ENCODE measurements at places on chromosomes 5 and 9.

DNA sequence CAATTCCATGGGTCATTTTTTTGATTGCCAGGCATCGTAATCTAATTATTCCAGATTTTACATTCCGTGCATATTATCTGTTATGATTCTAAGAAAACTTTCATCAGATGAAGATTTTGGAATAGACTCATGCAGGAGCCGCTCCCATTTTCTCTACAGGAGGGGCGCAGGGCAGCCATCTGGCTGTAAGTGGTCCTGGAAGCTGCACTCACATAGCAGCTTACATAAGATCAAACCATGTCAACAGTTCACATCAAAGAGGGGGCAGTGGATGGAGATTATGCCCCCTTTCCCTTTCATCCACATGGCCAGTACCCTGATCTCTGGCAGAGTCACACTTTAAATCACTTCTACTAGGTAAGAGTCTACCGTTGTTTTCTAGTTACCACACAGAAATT, 73.3 kb upstream of the PCA3 start:
- DNase-seq, result no peak

- DNase-seq, result no peak
Measured at GRCh38 chr9:79574781-79575180, 3.0 kb downstream of the TLE4 start.

DNA sequence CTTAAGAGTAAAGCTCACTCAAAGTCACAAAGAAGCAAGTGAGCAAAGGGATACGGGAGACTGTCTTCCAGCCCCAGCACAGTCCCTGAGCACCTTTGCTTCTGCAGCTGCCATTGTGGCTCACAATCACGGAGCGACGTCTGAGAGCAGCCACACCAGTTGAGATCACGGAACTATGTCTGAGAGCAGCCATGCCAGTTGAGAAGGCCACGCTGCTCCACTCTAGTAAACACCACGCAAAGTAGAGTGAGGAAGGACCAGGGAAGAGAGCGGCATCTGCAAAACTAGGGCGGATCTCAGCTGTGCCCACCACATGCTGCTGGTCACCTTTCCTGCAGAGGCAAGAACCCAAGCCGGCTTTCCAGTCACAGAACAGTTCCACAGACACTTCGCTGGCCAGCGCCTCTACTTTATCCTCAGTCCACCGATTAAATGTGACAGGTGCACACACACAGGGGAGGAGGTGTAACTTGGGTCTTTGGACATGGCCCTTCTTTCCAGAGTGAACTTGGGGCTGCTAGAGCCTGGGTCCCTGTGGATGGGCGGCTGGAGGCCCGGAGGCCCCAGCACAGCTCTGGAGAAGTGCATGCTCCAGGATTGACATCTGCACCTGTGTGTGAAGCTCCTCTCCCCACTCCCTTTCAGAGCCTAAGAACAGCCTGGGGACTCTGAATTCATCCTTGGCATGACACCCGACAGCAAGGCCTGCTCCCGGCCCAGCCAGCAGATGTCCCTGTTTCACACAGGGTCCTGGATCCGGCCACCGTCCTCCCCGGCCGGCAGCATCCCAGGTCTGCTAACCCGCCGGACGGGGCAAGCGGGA, 324.9 kb upstream of the IRX4 start:
- DNase-seq, result peak; percentile 38

- no peak for DNase-seq
Measured at GRCh38 chr5:133427121-133427777, 185.1 kb downstream of the FSTL4 start.

- peak; percentile 63 for DNase-seq
Measured at GRCh38 chr5:72268753-72269410, 51.2 kb downstream of the MRPS27 start.

DNA sequence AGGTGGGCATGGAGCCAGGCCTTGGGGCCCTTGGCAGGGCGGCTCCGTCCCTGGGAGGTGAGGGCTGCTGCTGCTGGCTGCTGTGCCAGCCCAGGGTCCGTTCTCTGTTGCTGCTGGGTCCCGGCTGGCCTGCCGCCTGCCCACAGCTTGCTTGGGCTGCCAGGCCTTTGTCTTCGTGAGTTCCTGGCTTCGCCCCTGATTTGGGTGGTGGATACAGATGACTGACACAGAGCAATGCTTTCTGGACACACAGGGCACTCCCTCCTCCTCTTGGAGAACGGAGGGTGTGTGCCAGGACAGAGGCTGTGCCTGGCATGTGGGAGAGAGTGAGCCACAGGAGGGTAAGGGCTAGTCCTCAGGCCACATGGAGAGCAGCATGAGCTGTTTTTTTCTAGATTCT, 166.1 kb downstream of the MACROH2A1 start:
- no peak for DNase-seq

DNA sequence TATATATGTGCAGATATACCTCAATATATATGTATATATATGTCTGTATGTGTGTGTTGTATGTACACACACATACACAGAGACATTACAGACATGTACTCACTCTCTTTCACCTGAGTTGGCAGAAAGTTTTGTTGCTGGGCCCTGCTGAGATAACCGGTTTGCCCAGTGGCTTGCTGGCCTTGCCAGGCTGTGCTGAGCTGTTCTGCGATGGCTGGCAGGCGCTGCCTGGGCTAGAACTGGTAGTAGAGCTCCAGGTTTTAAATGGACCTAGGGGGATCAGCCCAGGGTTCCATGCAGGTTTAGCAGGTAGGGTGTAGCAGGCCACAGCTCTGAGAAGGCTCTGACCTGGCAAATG, 394.3 kb downstream of the GADD45G start:
- DNase-seq, result no peak

DNA sequence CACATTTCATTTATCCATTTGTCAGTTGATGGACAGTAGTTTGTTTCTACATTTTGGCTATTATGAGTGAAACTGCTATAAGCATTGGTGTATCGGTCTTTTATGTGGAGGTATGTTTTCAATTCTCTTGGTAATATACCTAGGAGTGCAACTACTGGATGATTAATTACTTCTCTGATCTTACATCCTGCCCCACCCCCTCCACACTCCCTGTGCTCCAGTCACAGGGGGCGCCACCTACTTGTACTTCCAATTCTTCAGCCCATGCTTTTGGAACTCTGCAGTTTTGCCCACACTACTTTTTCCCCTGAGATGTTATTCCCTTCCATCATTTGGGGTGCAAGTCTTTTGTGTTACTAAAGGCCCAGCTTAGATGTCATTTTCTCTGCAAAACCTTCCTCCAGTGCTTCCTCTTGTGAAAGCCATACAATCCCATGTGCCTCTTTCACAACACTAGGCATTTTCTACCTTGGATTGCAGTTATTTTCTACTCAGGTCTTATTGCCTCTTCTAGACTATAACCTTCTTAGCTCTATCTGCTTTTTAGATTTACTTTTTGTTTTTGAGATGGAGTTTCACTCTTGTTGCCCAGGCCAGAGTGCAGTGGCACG, 42.1 kb downstream of the SEC61B start:
- DNase-seq, result no peak

GRCh38 chr5:67142816-67143215, 53.8 kb downstream of the CD180 start:
- DNase-seq, result no peak

DNA sequence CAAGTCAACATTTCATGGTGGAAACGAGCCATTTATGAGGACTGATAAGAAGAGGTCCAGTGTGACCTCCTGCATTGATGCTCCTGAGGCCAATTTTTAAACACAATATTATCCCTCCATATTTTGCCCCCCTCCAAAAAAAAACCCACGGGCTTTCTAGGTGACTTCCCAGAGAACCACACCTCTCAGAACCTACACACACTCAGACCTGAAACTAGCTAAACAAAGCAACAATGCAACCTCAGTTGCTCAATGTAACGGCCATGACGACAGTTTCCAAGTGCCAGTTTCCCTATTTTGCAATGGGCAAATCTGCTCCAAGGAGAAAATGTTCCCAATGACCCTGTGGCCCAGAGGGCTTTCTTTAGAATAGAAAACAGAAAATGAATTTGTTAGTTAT, 3.5 kb downstream of the NRG2 start:
- DNase-seq, result peak; percentile 47

DNA sequence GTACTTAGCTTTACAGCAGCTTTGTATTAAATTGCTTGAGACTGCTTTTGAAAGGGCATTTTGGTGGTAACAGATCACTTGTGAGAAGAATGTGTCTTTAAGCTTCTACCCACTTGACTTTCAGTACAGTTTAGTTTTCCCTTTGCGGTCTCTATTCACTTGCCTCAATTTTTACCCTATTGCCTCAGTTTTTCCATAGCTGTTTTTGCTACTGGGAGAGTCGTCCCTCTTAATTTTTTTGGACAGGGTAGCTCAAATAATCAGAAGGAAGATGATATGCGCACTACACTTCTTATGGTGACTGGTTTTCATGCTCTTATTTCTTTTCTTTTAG, 18.8 kb downstream of the UGCG start:
- DNase-seq, result no peak

- DNase-seq, result no peak
Measured at GRCh38 chr5:77798456-77798855, 22.3 kb upstream of the TBCA start.

GRCh38 chr5:119515192-119515591, 62.9 kb downstream of the HSD17B4 start:
- DNase-seq, result no peak

DNA sequence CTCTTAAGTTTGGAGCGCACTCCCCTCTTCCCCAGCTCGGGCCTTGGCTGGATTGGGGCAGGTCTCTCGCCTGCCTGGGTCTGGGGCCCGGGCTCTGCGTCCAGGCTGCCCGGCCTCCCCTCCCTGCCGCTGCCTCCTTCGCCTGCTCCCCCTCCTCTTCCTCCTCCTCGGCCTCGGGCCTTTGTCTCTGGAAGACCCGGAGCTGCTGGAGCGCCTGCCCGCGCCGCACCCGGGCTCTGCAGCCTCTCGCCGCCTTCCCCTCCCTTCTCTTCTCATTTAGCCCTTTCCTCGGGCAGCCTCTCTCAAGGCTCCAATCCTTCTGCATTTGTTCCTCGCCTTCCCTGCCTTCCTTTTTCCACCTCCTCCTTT, 218.5 kb downstream of the C9orf50 start:
- no peak for DNase-seq

GRCh38 chr5:15009420-15009819, 137.8 kb upstream of the ANKH start:
- peak; percentile 70 for DNase-seq

DNA sequence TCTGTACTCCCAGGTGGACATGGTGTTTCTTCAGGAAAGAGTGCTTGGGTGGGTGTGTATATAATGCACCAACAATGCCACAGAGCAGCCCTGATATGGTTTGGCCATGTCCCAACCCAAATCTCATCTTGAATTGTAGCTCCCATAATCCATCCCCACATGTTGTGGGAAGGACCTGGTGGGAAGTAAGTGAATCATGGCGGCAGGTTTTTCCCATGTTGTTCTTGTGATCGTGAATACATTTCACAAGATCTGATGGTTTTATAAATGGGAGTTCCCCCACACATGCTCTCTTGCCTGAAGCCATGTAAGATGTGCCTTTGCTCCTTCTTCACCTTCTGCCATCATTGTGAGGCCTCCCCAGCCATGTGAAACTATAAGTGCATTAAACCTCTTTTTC, 158.5 kb downstream of the NR3C1 start:
- DNase-seq, result no peak

DNA sequence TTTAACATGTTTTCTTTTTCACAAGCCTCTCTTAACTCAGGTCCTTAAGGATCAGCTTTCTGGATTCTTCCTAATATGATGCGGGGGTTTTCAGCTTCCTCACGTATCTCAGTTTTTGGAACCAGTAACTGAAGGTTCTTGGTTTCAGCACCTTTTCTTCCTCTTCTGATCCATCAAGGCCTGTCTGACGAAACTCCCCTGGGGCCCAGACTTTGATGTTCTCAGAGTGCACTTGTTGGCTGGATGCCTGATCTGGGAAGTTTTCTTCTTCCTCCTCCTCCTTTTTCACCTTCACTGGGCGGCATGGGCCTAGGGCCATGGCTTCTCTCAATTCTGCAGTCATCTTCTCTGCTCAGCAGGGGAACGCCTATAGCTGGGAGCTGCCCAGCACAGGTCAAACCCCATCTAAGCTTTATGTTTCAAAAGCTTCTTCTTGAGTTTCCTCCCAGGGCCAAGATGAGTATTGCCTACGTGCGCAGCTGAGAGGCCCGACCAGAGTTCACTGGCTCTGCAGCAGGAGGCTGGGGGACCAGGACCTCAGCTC, 44.8 kb downstream of the GHR start:
- DNase-seq, result no peak

GRCh38 chr9:79568337-79569101, 3.2 kb upstream of the TLE4 start:
- no peak for DNase-seq

DNA sequence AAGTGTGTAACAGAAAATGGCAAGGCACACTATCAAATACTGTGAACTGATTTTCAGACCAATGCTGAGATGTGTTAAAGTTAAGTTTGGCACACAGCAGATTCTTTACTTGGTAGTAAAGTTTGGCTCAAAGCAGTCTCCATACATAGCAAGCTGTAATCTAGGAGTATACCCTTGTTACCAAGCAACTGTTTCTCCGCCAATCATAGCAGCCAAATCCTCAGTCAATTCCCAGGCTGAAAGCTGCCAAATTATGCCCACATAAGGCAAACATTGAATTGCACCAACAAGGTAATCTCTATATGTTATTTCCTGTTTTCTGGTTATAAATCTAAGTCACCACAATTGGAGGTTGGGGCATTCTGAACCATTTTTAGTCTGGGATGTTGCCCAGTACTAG, 345.7 kb downstream of the DEPDC1B start:
- DNase-seq, result no peak

- DNase-seq, result no peak
Measured at GRCh38 chr5:123664961-123665360, 153.0 kb downstream of the CSNK1G3 start.

DNA sequence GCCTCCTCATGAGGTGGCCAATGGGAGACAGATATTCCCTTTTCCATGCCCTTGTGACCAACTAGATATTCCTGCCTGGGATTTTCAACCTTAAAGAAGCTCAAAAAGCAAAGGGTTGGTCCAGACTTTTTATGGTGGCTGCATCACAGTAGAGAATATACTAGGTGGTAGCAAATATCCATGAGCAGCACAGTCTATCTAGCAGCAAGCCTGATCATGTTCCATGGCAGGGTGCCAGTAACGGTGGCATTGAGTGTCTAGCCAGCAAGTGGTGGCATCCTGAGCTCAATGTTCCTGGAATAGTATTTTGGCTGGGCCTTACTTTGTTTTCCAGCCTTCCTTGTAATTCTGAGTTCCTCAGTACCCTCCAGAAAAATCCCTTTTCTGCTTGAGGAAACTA, 25.8 kb downstream of the CDC25C start:
- no peak for DNase-seq

- no peak for DNase-seq
Measured at GRCh38 chr5:96816411-96816939, 8.7 kb upstream of the ERAP1 start.
